ENCODE measurements at places on chromosomes 16 and 17.
A peak's percentile ranks its signal among the peaks of the same experiment; 100 is the strongest.

DNA sequence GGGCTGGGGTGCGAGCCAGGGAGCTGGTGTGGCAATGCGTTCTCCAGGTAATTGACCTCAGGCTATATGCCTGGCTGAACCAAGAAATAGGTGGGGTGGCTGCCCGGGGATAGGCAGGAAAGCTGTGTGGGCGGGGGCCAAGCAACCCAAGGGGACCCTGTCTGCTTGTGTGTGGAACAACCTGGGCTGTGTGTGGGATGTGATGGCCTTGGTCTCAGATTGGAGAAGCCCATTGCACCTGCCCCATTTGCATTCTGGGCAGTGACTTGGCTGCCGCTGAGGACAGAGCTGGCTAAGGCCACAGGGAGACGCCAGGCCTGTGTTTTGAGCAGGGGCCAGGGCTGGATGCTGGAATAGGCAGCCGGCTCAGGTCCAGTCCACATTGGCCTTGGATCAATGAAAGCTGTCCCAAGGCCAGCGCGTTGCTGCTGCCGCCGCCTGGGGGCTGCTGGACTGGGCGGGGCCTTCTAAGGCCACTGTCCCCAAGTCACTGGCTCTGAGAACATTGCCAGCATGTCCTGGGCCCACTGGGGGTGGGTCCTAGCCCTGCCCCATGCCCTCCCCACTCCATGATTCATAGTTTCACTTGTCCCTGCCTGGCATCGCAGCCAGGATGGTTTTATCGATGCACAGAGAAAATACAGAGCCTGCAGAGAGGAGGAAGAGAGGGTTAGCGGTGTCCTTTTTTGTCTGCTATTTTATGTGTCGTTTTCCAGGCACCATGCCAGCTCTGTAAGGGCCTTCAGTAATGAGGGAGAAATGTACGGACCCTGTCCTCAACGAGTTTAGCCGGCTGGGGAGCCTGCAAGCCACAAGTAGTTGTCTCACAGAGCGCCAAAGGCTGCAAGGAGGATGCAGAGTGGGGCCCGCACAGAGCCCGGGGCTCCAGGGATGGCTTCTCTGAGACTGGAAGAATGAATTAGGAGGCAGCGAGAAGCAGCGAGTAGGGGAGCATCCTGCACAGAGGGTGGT is 43.9 kb downstream of the NKD1 start:
- DNase-seq: peak; percentile 80

DNA sequence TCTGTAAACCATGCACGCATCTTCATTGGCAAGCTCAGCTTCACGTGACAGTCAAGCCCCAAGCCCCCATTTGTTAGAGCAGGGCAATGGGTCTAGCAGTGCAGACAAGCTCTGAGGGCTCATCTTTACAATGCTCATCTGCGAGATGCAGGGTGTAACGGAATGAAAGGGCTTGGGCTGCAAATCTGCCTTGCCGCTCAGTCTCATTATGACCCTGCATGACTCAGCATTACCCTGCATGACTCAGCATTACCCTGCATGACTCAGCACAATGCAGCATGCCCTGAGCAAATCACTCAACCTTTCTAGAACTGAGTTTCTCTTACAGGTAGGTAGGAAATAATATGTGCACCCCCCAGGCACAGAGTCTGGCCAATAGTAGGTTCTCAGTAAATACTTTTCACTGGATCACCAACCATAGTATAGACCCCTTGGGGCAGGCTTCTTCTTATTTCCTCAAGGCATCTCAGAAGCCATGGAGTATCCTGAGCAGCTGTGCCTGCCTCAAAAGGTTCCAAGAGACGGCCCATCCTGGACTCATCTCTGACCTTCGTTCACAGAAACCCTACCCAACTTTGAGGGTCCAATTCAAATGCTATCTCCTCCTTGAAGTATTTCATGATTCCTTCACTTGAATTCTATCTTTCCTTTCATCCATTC is 391.3 kb upstream of the CDH5 start:
- DNase-seq: no peak

GRCh38 chr17:36576793-36577192 is 14.9 kb upstream of the DHRS11 start:
- no peak for DNase-seq

GRCh38 chr16:10631886-10632285 is 51.5 kb upstream of the EMP2 start:
- DNase-seq: no peak

DNA sequence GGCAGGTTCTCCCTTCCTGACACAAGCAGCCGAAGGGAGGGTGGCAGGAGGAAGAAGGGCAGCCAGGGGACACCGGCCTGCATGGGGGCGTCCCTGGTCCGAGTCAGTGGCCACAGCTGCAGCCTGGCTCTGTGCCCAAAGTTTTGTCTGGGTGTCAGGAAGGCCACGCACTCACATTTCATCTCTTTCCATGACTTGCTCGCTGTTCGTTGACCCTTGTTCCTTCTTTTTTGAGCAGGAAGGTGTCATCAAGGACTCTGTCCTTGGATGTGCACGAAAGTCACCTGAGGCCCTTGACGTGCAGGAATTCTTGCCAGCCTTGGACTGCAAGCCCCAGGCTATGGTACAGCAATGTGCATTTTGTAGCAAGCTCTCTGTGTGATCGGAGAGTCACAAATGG is 93.3 kb downstream of the TNFRSF13B start:
- DNase-seq: no peak

DNA sequence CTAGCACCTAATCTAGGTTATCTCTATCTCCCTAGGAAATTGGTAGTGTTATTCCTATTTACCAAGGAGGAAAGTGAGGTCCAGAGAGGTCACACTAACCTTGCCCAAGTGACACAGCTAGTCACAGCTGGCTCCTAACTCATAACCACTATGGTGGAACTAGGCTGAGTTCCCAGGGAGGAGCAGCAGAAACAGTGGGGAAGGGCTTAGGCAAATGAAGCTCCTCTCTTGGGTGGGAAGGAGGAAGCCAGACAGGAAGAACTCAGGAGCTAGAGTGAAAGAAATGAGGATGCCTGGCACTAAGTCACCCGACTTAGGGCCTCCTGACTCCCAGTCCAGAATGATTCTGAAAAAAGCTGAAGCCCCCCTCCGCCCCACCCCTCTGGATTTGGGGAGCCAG is 34.5 kb downstream of the PSME3IP1 start:
- DNase-seq: no peak

DNA sequence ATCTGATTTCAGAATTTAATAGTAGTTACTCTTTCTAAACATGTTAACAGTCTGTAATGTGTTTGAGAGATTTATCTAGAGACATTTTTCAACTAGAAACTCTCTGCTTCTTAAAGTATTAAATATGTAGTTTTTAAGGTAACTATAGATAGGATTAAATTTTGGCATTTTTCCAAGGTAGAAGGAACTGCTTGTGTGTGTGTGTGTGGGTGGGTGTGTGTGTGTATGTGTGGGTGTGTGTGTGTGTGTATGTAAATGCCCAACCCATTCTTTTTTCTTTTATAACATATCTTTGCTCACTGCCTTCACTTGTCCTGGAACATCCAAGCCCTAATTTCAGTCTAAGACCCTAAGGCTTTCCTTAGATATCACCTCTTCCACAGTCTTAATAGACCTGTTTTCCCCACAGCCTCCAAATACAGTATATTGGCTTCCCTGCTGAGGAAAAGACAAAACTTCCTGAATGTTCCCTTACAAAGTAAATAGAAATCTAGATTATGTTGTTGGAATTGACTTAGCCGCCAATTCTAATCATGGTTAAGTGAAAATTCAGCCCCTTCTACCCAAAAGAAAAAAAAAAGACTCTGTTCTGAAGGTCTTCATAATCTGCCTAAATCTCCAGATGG is 33.5 kb downstream of the NUP93 start:
- no peak for DNase-seq

DNA sequence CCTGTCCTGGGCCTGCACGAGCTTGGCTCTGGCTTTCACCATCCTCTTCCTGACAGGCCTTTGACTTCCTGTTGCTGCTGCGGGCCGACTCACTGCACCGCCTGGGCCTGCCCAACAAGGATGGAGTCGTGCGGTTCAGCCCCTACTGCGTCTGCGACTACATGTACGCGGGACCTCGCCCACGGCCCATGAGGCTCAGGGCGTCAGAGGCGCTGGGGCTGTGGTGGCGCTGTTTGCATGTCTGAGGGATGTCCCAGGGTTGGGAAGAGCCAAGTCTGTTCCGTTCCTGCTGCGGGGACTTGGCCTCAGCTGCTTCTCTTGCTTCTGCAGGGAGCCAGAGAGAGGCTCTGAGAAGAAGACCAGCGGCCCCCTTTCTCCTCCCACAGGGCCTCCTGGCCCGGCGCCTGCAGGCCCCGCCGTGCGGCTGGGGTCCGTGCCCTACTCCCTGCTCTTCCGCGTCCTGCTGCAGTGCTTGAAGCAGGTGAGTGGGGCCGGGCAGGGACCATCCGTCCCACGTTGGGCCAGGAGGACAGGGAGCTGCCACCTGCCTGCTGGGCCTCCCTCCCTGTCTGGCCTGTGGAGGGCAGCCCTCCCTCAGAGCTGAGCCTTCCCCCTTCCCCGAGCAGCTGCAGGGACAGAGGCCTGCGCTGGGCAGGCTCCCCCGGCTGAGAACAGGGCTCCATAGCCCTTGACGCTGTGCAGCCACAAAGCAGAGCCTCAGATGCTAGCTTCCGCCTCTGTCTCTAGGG is 23.8 kb downstream of the TSC2 start:
- DNase-seq: peak; percentile 32

DNA sequence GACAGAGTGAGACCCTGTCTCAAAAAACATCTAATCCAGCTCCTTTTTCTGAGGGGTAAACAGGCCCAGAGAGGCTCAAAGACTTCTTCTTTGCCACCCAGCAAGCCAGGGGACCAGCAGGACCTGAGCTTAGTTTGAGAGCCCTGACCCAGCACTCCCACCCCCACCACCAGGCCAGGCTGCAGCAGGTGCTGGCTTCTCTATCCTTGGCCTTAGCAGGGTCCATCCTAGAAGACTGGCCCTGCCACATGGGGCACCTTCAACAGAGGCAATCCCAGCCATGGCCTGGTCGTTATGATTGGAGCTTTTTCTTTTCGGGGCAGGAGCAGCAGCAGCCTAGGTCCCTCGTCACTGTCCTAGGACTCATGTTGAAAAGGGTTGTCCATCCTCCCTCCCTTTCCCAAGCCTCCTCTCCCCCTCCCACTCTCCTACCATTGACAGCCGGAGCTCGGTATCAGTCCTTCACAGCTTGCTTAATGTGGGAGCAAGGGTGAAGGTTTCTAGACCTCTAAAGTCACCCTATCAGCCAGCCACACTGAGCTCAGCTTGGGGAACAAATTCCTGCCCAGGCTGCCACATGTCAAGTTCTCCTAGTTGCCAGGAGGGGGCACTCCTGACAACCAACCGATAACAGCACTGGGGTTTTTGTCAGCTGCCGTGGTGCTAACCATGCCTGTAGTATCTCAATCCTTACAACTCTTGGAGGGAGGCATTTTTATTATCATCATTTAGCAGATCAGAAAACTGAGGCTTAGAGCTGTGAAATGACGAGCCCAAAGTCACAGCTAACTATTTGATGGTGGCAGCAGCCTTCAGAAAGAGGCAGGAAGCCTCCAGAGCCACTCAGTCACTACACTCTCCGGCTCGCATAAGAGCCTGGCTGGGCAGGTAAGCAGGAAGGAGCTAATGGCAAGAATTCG is 11.2 kb downstream of the MRPL27 start:
- DNase-seq: no peak

GRCh38 chr16:51129105-51129504 is 22.0 kb downstream of the SALL1 start:
- no peak for DNase-seq

DNA sequence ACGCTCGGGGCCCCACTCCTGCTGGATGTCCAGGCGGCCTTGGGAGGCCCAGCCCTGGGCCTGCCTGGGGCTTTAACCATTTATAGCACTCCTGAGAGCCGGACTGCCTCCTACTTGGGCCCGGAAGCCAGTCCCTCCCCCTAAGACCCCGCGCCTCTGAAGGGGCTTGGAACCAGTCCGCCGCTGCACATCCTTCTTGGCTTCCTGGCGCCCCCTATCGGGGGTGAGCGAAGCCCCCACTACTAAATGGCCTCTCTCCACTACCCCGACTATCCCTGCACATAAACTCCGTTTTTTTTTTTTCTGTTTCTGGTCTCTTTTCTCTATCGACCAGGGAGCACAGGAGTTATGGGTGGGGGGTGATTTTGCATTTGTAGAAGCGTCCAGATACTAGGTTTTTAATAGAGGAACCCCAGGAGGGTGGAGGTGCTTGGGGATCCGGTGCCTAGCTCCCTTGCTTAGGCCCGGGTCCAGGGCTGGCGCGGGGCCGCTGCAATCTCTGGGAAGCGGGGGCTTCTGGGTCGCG is 633 bp upstream of the NOL3 start:
- no peak for DNase-seq

GRCh38 chr16:68995011-68995504 is 110.4 kb upstream of the HAS3 start:
- DNase-seq: no peak

DNA sequence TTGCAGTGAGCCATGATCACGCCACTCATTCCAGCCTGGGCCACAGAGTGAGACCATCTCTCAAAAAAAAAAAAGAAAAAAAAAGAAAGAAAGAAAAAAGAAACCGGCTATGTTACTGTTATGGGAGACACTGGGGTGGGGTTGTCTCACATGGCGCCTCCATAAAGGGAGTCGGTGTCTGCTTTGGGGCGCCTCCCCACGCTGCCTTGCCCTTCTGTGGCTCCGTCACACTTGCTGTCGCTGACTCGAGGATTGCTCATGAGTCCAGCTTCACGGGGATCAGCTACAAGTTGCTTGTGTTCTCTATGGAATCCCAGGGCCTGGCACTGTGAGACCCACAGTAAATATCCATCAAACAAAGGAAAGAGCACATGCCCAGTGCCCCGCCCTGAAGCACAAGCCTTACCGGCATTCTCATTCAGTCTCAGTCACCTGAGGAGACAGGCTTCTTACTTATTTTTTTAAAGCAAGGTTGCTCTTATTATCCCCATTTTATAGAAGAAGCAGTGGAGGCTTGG is 40.6 kb upstream of the ZNF423 start:
- no peak for DNase-seq

- DNase-seq: peak; percentile 70
These were observed 1.3 kb downstream of the CAVIN1 start for GRCh38 chr17:42421507-42422338.

GRCh38 chr17:61326330-61326729 is 73.3 kb upstream of the TBX2 start:
- DNase-seq: no peak

GRCh38 chr16:10741844-10742243 is 1.8 kb upstream of the NUBP1 start:
- DNase-seq: no peak

GRCh38 chr17:79777894-79778503 is at the start of gene CBX2:
TSS of gene CBX2 (plus strand) at chr17:79778148. CDS start at chr17:79778236, 88 bp downstream.
- DNase-seq: peak; percentile 88

DNA sequence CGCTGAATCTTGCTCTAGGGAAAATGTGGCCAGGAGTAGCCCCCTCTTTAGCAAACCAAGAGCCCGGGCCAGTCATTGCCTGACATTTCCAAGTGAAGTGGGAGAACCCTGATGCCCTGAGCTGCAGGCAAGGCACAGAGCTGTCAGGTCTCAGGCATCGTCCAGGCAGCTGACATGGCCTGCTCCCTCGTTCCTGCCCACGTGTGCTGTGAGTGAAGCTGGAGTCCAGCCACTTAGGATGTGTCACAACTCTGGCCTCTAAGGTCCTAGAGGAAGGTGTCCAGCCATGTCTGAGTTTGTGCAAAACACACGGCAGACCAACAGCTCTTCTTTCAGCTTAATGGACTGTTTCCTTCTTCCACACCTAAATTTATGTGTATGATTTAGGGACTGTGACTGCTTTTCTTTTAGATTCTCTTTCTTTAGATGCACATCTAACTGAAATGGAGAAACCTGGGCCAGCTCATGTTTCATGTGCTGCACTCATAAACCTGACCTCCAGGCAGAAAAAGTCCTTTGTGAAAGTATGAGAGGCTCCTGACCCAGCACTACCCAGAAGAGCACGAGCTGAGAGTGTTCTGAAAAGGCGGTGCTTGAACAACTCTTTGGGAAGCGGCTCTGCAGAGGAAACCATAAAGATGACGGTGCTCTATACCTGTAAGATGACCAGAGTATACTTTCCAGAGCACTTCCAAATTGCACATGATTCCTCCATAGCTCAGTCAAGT is 14.8 kb upstream of the LIMD2 start:
- no peak for DNase-seq

All from left hindlimb (tissue), 1 donor.